ENCODE measurements at places on chromosomes 1 and 21. TPM values are rescaled to one million over a fixed set of nuclear protein-coding genes. Genes with fewer than 3 reads are reported as not detected.

The GPR37L1 gene
- not detected for total RNA-seq

The FCRL4 gene
- total RNA-seq: not detected

The FALEC gene
- total RNA-seq: not detected

The CLCA1 gene
- total RNA-seq: not detected

The RNF223 gene
- 0.20 TPM for total RNA-seq

The MYOG gene
- total RNA-seq: not detected

The FAAH gene
- total RNA-seq: 0.17 TPM

The ELAPOR1 gene
- 0.23 TPM for total RNA-seq

- no peak for DNase-seq
These were observed 5.7 kb upstream of the CAP1 start for GRCh38 chr1:40034869-40035268.

- DNase-seq: no peak
These were observed 48.8 kb downstream of the MAN1A2 start for GRCh38 chr1:117416004-117416403.

GRCh38 chr21:41520560-41521442, 12.8 kb upstream of the TMPRSS2 start:
- DNase-seq: no peak

DNA sequence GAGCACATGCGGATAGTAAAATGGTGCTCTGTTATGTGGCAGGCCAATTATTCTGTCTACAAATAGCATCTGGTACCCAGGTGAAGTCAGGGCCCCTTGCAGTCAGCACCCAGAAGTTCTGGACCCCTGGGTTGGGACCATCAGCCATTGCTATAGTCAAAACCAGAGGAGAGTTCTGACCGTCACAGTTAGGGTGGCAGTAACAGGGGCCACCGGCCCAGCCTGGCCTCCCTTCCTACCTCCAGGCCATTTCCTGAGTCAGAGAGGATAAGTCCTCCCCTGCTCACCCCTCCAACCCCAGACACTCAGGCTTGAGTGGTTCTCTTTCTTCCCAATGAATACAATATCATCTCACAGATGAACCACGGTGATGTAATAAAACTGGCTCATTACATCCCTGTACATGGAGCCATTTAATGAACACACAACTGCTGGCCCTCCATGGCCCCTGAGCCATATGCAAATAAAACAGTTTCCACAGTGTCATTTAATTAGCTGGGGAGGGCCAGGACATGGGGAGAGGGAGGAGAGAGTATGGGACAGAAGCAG, 673.6 kb downstream of the MATN1 start:
- DNase-seq: no peak

- no peak for DNase-seq
These were observed at the start of gene TRIM67 for GRCh38 chr1:231161667-231162296. TSS of gene TRIM67 (plus strand) at chr1:231162058. CDS start at chr1:231162970, 912 bp downstream.

GRCh38 chr1:147297438-147297837, 55.0 kb downstream of the CHD1L start:
- no peak for DNase-seq

- DNase-seq: no peak
These were observed 14.5 kb downstream of the ASAP3 start for GRCh38 chr1:23469372-23469982.

- DNase-seq: no peak
These were observed 43.0 kb downstream of the ATF3 start for GRCh38 chr1:212651521-212651920.

GRCh38 chr1:95230768-95231191, 3.2 kb upstream of the RWDD3 start:
- DNase-seq: no peak

DNA sequence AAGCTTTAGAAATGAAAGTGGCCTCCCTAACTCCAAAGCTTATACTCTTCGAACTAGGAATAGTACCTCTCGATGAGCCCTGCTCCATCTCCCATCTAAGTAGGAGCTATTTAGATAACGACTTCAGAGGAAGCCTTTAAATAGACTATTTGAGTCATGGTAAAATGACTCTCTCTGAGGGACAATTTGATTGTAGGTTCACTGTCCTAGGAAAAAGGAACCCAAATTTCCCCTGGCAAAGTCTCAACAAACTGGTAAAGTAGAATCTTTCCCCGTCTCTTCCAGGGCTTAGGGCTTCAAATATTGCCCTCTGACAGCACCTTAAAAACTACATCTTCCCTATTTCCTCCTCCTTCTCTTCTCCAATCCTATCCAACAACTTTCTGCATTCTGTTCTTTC, 2.0 kb upstream of the FCER1A start:
- DNase-seq: no peak

DNA sequence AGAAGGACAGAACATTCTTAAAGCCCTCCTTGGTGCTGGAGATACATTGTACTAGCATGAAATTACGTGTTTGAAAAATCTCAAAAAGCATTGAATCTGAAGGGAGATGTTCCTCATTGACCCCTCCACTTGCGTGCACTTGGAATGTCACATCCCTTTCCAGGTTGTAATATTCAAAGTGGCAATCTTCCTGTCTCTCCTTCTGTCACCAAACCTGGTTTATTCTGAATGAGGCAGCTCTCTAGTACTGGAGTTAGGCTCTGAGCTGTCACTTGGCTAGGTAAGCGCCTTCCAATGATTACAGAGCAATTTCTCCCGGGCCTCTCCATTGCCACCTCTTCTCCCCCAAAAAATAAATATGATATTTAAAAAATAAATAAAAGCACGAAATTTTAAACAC, 855 bp downstream of the DSCAM start:
- no peak for DNase-seq

DNA sequence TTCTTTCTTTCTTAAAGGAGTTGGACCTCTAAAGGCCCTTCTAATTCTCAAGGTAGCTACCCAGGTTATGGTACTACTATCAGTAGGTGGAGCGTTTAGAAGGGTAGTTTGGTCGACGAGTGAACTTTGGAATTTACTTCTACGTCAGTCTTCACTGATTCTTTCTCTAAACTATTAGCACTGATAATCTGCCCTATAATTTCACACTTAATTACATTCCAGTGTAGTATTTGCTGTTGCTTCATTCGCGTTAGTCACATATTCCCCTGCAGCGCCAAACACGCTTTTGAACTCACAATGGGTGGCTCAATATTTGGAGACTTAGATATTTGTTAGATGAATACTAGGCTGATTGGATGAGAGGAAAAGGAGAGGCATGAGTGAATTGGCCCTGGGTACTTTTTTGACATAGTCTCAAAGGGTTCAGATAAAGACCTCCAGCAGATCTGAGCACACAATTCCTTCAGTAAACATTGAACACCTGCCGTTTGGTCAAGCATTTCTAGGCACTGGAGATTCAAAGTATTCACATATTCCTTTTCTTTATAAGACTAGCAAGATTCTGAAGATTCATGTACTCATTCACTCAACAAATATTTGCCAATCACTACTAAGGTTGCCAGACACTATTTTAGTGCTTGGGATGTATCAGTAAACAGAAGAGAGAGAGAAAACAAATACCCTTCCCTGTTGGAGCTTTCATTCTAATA, 929 bp upstream of the FOXJ3 start:
- no peak for DNase-seq

DNA sequence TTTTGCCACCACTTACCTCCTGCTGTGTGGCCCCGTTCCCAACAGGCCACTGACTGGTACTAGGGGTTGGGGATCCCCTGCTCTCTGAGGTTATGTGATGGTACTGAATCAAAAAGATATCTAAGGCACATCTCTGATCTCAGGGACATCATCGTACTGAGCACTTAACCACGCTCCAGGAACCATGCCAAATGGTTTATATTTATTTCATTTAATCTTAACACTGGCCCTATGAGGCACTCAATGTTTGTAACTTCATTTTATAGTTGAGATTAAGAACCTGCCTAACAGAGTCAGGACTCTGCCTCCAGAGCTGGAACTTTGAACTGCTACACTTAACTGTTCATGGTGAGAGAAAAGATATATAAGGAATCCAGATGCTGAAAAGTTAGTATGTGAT, 98.0 kb upstream of the HP1BP3 start:
- no peak for DNase-seq

DNA sequence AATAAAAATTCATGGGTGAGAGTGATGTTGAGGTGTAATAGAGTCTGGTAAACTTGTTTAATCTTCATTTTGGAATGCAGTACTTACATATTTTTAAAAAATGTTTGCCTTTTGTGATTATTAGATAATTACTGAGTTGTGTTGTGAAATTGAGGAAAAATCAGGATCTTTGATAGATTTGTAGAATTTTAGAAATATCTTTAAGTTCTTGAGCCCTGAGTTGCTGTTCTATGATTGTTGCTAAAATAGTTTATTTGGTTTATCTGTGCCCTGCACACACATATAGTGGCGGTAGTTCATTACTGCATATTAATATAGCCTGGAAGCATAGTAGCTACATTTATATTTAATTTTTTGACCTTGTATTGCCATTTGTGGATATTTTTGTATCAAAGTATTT, 1.6 kb downstream of the B3GALT2 start:
- no peak for DNase-seq

GRCh38 chr21:15001857-15002606, 62.8 kb downstream of the NRIP1 start:
- DNase-seq: no peak
